Fibroblast of pulmonary artery (primary cell): ENCODE measurements at places on chromosomes 5 and 9.
A peak's percentile ranks its signal among the peaks of the same experiment; 100 is the strongest.

DNA sequence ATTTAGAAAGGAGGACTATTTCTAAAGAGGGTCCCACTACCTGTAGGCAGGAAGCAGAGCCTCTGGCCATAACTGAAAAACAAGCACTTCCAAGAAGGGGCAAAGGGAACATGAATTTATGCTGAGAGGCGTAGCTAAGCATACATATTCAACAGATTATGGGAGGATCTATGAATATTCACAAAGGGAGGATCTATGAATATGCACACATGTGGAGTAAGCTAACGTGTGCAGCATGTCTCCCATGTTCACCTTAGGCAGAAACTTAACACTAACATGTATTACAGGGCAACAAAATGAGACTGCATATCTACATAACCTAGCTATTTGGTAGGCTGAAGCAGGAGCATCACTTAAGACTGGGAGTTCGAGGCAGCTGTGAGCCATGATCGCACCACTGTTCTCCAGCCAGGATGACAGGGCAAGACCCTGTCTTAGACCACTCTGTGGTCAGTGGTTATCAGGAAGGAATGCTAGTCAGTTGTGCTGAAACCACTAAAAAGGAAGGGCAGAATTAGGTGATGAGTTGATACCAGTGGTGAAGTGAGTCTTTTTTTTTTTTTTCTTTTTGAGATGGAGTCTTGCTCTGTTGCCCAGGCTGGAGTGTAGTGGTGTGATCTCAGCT lies 20.8 kb downstream of the FXN start:
- DNase-seq, result no peak

DNA sequence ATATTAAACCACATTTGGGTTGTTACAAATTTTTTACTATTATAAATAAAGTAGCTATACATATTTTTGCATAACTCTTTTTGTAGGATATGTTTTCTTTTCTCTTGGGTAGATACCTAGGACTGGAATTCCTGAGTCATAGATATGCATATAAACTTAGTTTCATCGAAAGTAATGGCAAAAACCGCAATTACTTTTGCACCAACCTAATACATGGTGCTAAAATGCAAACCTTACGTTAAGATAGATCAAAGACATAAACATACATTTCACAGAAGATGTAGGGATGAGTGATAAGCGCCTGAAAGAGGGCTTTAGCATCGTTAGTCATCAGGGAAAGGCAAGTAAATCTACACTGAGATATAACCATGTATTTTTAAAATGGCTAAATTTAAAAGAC lies 178.4 kb upstream of the EFNA5 start:
- no peak for DNase-seq

GRCh38 chr9:116544896-116545295 lies 142.2 kb upstream of the TRIM32 start:
- DNase-seq, result no peak

- no peak for DNase-seq
These were observed 26.5 kb downstream of the LOX start for GRCh38 chr5:122051569-122051968.

DNA sequence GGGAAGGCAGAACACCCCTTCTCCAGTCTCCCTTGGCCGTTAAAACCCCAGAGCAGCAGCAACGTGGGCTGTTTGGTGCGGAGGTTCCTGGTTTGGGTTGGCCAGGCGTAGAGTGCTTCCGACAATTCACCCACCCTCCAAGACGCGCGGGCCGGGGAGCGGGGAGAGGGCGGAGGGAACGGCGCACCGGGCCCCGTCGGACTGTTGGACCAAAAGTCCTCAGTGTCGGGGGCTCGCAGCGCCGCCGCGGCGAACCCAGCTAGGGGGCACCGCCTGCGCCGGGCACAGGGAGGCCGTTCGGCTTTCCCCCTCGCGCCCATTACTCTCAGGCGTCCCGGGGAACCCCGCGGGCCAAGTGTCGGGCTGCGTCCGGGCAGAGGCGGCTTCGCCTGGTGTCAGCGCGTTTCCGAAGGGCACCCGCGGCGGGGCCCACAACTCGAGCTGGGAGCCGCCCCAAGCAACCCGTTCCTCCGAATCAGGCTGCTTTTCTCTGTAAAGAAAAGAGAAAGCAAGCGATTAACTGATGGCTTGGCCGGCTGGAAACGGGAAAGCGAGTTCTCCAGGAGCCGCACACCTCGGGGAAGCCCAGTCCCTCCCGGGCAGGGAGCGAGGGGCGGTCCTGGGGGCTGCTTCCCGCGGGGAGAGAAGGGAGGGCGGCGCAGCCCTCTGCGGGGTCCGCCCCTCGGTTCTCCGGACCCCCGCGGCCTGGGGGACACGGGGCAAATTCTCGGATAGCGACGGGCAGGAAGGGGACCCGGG lies 145.5 kb downstream of the ERCC6L2 start:
- DNase-seq, result peak; percentile 20

- no peak for DNase-seq
These were observed 69.3 kb downstream of the WWC1 start for GRCh38 chr5:168360521-168361285.

DNA sequence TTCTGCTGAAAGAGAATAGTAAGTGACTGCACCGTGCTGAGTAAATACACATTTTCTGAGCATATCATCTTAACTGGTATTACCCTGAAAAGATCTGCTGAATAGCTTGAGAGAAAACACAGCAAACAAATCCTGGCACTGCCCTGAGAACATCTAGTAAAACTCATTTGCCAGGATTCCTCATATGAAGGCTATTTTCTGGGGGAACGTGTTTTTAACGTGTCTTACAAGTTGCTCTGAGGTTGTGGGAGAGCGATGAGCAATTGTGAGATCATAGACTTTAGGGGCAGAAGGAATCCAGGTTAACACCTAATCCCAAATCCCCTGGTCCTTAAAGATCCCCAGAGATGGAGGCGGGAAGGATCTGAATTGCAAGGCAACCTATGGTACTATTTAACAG lies 331.9 kb upstream of the RFX3 start:
- DNase-seq, result no peak

DNA sequence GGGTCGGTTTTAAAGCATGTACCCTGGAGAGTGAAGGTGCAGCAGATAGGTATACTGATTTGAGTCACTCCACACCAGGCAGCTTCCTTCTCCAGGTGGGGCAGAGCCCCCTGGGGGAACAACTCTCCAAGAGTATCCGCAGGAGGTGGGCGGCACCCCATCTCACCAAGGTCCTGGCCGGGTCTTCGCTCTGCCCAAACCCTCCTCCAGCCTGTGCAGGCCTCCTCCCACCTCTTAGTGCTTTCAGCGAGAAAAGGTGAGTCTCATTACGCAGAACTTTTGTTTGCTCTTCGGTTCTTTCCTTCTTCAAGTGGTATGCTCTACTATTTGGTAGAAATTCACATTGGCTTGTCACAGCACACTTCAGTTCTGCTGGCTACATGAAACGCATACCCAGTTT lies 13.7 kb downstream of the SPACA9 start:
- DNase-seq, result no peak

GRCh38 chr9:15253786-15254185 lies 53.2 kb downstream of the TTC39B start:
- no peak for DNase-seq

GRCh38 chr5:123671042-123671441 lies 159.1 kb downstream of the CSNK1G3 start:
- DNase-seq, result peak; percentile 65

- no peak for DNase-seq
These were observed 186.3 kb upstream of the ADCY2 start for GRCh38 chr5:7209658-7210057.

GRCh38 chr5:153879596-153879995 lies 159.1 kb downstream of the FAM114A2 start:
- DNase-seq, result no peak

GRCh38 chr9:125272697-125273096 lies 11.1 kb downstream of the GAPVD1 start:
- DNase-seq, result no peak

DNA sequence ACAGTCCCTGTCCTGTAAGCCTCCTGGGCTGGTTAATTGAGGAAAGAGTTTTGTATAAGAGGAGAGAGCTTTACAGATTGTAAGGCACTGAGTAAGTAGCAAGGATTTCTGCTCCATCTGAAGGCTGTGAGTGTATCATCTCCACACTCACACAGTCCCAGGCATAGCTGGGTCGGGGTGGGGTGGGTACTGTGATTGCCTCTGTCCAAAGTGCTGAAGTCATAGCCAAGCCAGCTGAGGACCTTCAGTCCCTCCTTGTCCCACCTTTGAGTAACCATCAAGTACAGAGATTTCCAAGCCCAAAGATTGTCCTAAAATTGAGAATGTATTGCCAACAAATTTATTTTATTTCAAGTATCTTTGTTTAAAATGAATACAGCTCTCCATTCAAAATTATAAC lies 5.5 kb upstream of the DNAJB5 start:
- DNase-seq, result peak; percentile 55

DNA sequence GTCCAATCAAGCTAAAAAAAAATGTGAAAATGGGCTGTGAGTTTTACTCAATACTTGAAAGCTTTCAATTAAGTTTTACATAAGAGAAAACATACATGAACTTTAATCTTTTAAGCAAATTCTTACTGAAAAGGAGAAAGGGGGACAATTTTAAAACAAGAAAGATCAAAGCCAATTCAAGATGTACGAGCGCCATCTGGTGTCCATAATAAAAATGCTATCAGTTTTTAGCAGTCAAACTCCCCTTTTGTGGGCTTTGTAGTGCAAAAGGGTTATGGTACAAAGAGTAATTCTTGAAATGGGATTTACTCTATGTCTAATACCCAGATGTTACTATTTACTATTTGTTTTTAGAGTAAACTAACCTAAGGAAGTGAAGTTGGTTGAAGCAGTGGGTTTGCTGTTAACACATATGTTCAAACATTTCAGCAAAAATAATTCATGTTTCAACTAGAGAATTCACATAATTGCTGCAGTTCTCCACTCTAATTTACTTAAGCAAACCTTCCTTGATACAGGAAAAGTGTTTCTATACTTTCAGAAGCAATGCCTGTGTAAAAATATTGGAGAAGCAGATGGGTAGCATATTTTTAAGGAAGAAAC lies 228.2 kb upstream of the TYRP1 start:
- DNase-seq, result peak; percentile 40

GRCh38 chr5:174724484-174725260 lies at the start of gene MSX2:
Gene MSX2, plus strand, starts transcription at chr5:174724582. Its CDS starts 78 bp downstream, at chr5:174724660.
- DNase-seq, result peak; percentile 86

- DNase-seq, result no peak
These were observed 35.8 kb downstream of the FGF1 start for GRCh38 chr5:142650060-142650459.

DNA sequence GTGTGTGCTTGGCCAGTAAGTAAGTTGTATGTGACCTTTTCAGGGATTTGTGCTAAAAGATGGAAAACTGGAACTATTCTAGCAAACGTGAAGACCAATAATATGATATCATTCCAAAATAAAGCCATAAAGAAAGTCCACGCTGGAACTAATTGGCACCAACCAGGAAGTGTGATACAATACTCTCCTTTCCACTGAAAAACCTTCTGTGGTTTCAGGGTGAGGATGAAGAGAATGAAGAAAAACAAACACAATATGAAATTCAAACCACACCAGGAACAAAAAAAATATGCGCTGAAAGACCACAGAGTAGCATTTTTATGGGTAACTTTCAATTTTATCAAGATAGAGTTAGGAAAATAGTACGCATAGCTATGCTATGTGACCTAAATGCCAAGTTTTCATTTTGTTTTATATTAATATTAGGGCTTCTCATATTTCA lies 105.8 kb downstream of the EFNA5 start:
- DNase-seq, result peak; percentile 54

DNA sequence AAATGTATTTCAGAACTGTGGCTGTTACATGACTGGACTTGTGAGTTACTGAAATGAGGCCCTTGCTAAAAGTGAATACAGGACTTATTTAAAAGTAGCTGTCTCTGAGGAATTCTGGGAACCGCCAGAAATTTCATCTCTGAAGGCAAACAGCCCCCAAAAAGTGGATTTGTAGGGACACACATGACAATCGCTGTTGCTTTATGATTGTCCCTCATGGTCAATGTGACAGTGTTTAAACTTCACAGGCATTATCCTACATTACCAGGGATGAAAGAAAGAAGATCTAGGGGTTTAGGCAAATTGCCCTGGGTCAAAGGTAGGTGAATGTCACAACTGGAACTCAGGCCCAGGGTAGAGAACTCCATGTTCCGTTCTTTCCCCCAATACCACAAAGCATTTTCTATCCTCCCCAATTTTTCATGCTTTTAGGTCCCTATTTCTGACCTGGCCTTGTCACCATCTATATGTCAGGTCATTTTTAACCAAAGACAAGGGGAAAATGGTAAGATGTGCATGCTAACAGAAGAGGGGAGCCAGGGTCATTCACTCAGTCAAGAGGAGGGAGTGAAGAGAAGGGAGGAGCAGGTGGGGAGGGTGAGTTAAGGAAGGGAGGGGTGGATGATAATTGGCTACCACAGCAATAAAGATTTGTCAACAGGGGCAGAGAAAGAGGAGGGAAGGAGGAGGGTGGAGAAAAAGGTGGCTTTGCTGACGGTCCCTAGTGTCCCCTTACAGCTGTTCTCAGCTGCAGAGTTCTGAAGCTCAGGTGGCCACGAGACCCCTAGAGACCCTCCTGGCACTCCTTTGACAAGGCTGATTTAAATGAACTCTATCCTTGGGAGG lies 57.8 kb upstream of the GLRX start:
- no peak for DNase-seq

DNA sequence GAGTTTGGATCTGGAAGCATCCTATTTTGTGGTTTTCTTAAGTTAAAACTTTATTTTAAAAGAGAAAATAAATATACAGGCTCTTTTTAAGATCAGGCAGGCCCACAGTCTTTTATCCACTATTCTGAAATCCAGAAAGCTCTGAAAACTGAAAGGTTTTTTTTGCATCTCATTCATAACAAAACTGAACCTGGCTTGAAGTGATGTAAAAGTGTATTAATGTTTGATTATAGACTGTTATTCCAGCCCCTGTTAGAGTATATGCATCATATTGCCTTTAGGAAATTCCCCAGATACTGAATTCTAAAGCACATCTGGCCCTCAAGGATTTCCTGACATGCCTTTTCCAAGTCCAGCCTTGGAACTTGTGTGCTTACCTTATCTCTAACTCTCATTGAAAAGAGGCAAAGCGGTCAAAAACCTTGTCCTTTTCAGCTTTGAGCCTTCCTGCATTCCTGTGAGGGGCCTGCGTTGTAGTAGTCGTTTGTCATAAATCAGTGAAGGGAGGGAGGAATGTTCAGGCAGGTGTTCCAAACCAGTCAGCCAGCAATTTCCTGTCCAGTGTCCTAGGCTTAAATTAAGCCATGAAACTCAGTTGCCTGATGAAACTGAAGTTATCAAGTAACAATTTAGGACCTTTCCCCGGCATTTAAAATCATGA lies 110.4 kb downstream of the TLE4 start:
- peak; percentile 19 for DNase-seq

GRCh38 chr5:16131878-16132277 lies 47.7 kb downstream of the MARCHF11 start:
- DNase-seq, result no peak

- no peak for DNase-seq
These were observed 585.7 kb upstream of the ZNF608 start for GRCh38 chr5:125331987-125332598.

DNA sequence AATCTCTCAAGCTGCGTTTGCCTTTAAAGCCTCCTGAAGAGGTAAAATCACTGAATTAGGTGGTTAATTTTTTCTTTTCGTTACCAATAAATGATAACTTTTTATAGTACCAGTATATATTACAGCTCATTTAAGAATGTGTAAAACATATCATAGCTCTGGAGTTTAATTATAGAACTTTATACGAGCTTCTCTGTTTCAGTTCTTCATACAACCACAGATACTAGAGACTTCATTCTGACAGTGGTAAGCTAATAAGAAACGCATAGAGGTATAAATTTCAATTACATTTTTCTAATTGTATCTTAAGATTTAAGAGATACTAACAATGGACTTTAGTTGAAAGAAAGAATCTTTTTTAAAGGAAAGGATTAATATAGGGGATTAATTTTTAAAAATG lies 73.9 kb downstream of the PBX3 start:
- no peak for DNase-seq

GRCh38 chr5:19880859-19881436 lies 107.1 kb downstream of the CDH18 start:
- no peak for DNase-seq
